Stimulated activated CD4-positive, alpha-beta T cell treated with anti-CD3 and anti-CD28 coated beads, TNF-alpha, amount 100 ng/mL, for 24 hours (primary cell): ENCODE measurements at places on chromosomes 5 and 9.

DNA sequence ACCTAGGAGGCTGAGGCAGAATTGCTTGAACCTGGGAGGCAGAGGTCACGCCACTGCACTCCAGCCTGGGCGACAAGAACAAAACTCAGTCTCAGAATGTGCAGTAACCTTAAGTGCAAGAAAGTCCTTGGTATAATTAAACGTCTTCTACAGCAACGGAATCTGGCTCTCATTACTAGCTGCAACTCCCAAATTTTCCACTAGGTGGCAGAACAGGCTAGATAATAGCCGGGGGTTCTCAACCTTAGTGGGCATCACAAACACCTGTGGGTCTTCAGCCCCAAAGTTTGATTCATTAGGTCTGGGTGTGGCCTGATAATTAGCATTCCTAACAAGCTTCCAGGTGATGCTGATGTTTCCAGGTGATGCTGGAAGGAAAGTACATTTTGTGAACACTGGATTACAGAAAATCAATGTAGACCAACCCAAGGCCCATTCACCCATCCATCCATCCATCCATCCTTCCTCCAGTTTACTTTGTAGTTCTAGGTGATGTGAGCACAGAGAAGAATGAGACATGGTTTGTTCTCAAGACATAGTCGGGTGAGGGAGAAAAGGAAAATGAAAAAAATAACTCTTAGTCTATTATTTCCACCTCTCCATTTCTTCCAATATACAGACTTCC, 37.3 kb downstream of the FBXW2 start:
- DNase-seq = peak; percentile 46

- no peak for DNase-seq
Measured at GRCh38 chr5:143174714-143175398, 228.6 kb downstream of the NR3C1 start.

DNA sequence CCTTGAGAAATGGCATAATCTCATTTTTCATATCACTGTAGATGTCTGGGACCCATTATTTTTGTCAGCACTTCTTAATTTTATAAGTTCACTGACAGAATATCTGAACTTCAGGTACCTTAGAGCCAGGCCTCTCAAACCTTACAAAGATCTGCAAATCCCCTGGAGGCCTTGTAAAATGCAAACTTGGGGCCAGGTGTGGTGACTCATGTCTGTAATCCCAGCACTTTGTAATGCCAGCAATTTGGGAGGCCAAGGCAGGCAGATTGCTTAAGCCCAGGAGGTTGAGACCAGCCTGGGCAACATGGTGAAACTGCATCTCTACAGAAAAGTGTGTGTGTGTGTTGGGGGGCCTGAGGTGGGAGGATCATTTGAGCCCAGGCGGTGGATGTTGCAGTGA, 30.8 kb downstream of the RASGRF2 start:
- no peak for DNase-seq

GRCh38 chr5:11248966-11249365, 487.9 kb upstream of the DAP start:
- DNase-seq = no peak

- DNase-seq = no peak
Measured at GRCh38 chr5:1510631-1511030, 13.1 kb downstream of the LPCAT1 start.

- DNase-seq = no peak
Measured at GRCh38 chr5:170519549-170519948, 15.7 kb downstream of the KCNIP1 start.

GRCh38 chr5:131460867-131461572, 174.0 kb downstream of the RAPGEF6 start:
- no peak for DNase-seq

DNA sequence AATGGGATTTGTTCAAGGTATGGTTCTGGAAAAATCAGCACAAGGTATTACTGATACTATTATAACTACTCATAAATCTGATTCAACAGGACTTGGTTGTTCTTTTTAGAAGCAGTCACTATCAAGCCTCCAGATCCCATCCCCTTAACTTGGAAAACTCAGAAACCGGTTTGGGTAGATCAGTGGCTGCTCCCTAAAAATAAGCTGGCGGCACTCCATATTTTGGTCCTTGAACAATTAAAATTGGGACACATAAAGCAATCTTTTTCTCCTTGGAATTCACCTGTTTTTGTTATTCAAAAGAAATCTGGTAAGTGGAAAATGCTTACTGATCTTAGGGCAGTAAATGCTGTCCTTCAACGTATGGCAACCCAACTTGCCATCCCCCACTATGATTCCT, 104.2 kb downstream of the SYK start:
- DNase-seq = no peak

DNA sequence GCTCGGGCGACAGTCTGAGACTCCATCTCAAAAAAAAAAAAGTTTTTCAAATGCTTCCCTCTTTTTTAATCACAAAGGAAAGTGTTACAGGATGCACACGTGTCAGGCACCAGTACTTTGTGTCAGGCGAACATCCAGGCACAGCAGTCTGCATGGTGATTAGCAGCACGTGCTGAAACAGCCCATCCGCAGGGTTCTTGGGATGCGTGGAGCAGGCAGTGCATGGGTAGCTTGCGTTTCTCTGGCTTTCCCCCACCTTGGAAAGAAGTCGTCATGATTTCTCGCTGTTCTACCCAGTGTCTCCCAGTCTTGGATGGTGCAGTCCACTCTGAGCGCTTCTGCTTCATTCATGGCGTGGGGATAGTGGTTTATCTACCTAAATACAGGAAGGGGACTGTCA, 35.4 kb downstream of the GPR107 start:
- DNase-seq = no peak

DNA sequence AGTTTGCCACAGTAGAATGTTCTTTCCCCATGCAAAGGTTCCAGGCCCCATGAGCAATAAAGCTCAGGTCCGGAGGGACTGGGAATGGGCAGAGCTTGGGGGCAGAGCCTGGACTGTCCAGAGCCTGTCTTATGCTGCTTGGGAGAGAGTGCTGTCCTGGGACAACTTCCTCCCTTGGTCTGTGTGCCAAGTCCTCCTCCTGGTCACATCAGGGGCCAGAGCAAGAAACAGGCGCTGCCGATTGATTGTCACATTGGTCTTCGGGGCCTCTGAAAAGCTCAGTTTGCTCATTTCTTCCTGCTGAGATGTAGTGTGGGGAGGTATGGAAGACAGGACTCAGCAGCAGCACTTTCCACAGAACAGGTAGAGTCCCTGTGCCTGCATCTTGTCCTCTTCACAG, 54.0 kb upstream of the FCN1 start:
- no peak for DNase-seq

DNA sequence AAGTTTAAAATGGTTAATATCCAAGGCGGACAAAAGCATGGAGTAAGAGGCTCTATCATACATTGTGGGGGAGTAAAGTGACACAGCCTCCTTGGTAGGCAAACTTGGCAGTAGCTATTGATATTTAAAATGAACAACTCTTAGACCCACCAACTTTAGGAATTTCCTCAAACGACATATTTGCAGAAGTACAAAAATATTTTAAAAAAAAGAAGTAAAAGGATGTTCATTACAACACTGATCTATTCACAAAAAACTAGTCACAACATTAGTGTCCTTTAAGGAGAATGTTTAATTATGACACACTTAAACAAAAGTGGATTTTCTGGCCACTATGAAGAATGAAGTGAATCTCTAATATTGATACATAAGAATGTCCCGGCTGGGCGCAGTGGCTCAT, 1.7 kb downstream of the ALG2 start:
- no peak for DNase-seq

GRCh38 chr5:114903767-114904166, 265.9 kb downstream of the TRIM36 start:
- no peak for DNase-seq

DNA sequence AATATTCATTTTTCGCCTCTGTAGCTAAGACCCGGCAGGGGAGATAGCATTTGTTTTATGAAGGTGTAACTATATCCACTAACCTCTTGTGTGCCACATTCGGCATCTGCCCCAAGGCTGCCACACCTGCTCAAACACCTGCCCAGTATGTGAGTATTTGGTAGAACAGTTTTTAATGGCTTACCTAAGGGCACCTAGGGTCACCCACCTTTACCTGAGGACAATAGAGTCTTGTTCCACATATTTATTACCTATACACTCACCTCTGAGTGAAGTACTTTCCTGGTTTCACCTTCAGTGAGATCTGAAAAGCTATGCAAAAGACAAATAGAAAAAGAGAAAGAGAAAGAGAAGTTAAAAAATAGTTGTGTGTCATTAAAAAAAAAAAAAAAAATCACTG, 68.0 kb upstream of the PIP5K1B start:
- DNase-seq = no peak

- no peak for DNase-seq
Measured at GRCh38 chr9:73081979-73082657, 69.5 kb upstream of the ANXA1 start.
